AG08396 (cell line): ENCODE measurements at places on chromosomes 12 and 14.

GRCh38 chr12:6460751-6461371 lies 9.0 kb downstream of the TAPBPL start:
- DNase-seq = no peak

DNA sequence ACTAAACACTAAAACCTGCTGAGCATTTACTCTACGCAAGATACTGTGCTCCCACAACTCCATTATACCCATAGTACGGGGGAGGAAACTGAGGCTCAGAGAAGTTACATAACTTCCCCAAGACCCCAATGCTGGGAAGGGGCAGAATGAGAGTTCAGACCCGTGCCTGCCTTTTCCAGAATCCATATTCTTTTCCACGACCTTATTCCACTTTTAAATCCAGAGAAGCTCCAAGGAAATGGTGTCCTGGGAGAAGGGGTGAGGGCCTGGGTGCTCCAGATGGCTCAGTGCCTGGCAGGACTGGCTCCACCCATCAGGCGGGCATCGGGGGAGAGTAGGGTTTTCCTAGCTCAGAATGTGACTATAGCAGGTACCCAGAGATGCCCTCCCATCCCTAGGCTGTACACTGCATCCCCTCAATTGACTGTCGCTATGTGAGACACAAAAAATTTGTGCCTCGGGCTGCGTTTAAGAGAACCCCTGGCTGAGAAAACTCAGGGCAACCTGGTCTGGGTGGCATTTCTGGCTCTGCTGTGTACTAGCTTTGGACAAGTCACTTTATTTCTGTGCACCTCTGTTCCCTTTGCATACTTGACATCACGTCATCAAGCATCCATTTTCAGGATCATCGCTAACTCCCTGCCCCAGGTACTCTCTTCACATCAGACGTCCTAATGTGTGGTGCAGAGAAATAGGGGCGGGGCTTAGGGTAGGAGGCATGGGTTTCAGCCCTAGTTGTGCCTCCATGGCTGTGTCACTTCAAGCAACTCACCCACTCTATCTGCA lies 11.6 kb upstream of the IQSEC3 start:
- DNase-seq = peak; percentile 3

DNA sequence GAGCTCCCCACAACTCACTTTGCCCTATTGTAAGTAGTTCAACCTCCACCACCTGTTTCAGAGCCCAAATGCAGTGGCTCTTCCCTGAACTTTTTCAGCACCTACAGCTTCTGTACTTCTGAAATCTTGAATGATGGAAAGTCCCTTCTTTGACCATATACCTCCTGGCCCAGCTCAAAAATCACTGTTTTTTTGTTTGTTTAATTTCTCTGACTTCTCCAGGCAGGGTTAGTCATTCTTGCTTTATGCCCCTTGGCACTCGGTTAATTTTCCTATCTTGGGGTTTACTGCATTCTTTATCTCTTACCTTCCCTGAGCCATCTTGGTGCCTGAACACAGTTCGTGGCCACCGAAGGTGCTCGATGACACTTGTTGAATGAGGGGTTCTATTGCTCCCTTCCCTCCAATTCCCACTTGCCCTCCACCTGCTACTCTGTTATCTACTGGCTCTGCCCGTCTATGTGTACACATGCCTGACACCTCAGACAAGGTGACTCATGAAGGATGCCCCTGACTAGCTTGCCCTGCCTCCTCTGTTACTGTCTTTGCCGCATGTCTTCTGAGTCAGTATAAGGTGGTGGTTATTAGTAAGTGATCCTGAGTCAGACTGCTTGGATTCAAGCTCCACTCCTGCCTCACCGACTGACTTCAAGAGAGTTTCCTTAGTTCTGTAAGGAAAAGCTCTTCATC lies 4.4 kb downstream of the AMHR2 start:
- peak; percentile 81 for DNase-seq

- DNase-seq = peak; percentile 38
Observed at GRCh38 chr14:20714593-20715250, 26.2 kb downstream of the ANG start.

GRCh38 chr12:125303337-125303736 lies 238.1 kb downstream of the AACS start:
- DNase-seq = no peak

GRCh38 chr12:23929906-23930305 lies 19.6 kb downstream of the SOX5 start:
- DNase-seq = no peak

DNA sequence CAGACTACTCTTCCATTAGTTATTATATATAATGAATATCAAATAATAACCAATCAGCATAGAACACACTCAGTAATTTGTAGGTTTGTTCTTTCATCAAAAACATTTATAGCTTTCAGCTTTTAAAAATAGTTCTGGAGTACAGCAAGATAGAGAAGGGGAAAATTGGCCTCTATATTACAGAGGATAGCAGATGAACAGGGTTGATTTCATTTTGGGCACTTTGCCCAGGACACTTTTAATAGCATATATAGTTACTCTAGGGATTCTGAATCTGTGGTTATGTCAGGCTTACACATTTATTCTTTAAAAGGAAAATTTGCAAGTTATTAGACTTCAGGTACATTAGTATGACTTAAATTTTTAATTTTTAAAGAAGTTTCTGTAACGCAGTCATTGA lies 52.6 kb downstream of the IFT81 start:
- DNase-seq = no peak

DNA sequence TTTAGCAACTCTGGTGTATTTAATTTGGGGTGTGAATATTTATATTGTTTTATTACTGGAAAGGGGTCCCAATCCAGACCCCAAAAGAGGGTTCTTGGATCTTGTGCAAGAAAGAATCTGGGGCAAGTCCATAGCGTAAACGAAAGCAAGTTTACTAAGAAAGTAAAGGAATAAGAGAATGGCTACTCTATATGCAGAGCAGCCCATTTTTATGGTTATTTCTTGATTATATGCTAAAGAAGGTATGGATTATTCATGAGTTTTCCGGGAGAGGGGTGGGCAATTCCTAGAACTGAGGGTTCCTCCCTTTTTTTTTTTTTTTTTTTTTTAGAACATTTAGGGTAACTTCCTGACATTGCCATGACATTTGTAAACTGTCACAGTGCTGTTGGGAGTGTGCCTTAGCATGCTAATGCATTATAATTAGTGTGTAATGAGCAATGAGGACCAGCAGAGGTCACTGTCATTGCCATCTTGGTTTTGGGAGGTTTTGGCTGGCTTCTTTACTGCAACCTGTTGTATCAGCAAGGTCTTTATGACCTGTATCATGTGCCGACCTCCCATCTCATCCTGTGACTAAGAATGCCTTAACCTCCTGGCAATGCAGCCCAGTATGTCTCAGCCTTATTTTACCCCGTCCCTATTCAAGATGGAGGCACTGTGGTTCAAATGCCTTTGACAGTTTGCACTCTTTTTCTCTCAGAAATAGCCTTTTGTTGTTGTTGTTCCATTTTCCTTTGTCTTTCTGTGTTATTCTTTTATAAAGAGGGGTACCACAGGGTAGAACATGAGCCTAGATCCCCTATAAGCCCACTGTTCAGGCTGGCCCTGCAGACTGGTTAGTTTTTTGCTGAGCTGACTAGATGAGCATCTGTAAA lies 75.5 kb upstream of the DCD start:
- DNase-seq = no peak

GRCh38 chr14:88045705-88046104 lies 40.8 kb downstream of the GPR65 start:
- DNase-seq = no peak

- no peak for DNase-seq
Observed at GRCh38 chr12:115057445-115057844, 373.5 kb upstream of the TBX3 start.

DNA sequence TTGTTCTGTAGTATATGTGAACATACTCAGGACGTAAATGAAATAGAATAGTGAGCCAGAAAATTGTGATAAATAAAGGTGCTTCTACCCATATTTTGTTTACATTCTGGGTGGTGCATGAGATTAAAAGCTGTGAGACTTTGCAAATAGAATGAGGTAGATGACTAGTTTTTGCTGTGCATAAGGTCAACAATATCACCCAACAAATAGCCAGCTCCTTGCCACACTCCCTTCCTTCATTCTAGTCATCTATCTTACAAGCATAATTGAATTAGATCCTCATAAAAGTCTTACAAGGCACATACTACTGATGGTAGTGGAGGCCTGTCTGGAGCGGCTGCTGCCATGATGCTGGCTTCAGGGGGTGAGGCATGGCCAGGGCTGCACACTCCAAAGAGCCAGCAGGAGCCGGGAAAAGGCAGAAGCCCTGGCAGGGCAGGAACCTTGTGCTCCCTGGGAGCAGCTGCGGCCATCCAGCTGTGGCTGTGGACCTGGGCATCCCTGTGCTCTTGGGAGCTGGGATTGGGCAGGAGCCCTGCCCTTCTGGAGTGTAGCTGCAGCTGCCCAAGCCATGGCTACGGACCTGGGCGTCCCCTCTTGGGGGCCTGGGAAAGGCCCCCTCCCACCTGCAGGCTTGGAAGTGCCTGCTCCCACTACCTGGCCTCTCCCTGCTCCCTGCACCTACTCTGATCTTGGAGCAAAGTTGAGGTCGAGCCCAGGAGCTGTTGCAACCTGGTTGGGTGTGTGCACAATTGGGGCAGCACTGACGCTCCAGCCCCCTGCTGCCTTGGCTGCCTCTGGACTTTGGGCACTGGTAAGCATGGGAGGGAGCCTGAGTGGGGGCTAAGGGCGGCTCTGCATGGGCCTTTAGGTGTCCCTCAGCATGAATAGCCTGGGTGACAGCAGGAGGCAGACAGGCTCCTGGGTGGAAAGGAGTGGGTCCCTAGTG lies 112.8 kb downstream of the DACT1 start:
- DNase-seq = no peak

GRCh38 chr14:95946867-95947266 lies 70.2 kb downstream of the TUNAR start:
- DNase-seq = no peak

DNA sequence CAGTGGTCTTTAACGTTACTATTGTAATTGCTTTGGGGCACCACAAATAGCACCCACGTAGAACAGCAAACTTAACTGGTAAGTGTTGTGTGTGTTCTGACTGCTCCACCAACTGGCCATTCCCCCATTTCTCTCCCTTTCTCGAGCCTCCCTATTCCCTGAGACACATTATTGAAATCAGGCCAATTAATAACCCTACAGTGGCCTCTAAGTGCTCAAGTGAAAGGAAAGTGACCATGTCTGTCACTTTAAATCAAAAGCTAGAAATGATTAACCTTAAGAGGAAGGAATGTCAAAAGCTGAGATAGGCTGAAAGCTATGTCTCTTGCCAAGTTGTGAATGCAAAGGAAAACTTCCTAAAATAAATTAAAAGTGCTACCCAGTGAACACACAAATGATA lies 22.3 kb downstream of the PPP1R13B start:
- DNase-seq = no peak

DNA sequence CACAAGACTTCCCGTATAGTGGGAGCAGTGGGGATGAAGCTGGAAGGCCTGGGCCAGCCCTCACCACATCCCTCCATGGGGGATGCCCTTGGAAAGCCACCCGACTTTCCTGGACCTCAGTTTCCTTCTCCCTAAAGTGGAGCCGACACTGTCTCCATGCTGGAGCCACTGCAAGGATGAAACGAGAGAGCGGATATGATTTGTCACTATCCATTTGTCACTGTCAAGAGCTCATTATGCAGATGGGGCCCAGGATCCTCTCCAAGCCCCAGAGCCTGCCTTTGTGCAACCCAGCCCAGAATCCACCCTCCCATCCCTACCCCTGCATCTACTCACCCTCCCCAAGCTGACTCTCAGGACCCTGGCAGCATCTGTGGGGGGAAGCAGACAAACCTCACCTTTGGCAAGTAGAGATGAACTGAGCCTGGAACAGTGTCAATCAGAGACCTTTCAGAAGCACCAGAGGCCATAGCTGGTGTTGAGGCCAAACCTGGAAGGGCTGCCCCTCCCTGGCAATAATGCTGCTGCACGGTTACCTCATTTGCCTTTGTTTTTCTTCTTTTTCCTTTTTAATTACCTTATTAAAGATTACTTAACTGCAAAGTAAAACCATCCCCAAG lies 287.7 kb upstream of the RTL1 start:
- no peak for DNase-seq

DNA sequence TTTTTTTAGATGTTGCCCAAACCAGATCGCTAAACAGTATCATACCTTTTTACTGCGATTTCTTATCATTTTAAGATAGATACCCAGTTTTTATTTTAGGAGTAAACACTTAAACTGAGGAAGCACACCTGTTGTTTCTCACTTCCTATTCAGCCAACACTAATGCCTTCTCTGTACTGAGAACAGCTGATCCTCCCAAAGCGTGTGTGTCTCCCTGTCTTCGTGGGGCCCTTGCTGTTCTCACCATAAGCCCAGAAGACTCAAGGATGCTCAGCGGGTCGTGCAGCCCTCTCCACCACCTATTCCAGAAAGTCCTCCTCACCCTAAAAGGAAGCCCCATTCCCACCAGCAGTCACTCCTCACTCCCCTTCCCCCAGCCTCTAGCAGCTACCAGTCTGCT lies 14.8 kb downstream of the PPP2R5C start:
- DNase-seq = no peak

GRCh38 chr14:73462048-73462715 lies 3.8 kb upstream of the NUMB start:
- no peak for DNase-seq

GRCh38 chr12:109053382-109054123 lies 1.2 kb downstream of the USP30 start:
- peak; percentile 12 for DNase-seq

DNA sequence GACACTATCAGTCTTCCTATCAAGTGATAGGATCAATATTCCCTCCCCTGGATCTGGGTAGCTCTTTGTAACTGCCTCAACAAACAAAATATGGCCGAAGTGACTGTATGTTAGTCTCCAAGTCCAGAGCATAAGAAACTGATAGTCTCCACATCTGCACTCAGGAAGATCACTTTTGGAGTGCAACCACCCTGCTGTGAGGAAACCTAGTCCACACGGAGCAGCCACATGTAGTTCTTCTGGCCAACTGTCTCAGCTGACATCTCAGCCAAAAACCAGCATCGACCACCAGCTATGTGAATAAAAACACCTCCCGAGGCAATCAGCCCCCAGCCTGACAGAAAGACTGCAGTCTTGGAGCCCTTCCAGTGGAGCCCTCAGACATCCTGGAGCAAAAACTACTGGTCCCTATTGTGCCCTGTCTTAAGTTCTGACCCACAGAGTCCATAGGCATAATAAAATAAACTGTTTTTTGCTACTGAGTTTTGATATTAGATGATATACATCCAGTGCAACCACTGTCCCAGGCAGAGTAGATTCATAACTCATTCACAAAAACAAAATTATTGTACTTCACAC lies 143.8 kb downstream of the MED13L start:
- no peak for DNase-seq

GRCh38 chr12:98635657-98636323 lies 8.8 kb downstream of the IKBIP start:
- DNase-seq = peak; percentile 57

DNA sequence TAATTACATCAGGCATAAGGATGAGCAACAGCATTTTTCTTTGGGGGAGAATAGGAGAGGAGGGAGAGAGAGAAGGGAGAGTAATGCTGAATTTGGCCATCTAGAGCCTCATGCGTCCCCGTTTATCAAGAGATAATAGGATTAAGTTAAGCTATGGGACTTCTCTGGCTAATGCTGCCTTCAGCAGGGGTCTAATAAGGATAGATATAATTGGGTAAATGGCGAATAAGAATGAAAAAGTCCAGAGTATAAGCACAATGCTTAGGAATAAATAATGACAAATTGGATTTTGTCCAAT lies 470.0 kb downstream of the EGLN3 start:
- no peak for DNase-seq

GRCh38 chr12:84877340-84877739 lies 35.3 kb downstream of the SLC6A15 start:
- no peak for DNase-seq

GRCh38 chr14:88166616-88167015 lies 156.5 kb downstream of the KCNK10 start:
- DNase-seq = no peak
